ENCODE measurements at places on chromosomes 16 and 17.
A peak's percentile ranks its signal among the peaks of the same experiment; 100 is the strongest.

GRCh38 chr16:3909791-3910583 lies 29.5 kb upstream of the CREBBP start:
- DNase-seq: no peak

DNA sequence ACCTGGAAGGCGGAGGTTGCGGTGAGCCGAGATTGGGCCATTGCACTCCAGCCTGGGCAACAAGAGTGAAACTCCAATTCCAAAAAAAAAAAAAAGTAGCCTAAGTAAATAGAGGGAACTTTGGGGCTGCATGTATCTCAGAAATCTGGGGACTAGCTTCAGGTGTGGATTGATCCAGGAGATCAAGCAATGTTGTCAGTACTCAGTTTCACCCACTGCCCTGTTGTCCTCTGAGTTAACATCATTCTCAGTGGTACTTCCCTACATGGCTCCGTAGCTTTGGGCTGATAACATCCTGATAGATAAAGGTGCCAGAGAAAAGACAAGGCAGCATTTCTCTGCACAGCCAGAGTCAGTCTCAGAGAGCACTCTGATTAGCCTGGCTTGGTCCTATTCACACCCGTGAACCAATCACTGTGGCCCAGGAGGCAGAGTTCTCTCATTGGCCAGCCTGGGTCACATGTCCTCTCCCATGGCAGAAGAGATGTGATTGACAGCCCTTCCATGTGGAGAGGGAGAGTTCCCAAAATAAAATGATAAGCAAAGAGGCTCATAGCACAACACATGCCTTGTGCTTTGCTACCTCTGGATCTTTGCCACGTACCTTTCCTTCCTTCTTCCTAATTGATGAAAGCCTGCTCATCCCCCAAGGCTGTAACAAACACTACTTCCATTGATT lies 99.6 kb downstream of the ABCC1 start:
- DNase-seq: no peak

- DNase-seq: no peak
These were observed 9.1 kb upstream of the MED9 start for GRCh38 chr17:17467720-17468119.

- peak; percentile 36 for DNase-seq
These were observed 20.0 kb upstream of the WFIKKN1 start for GRCh38 chr16:610513-611381.

- DNase-seq: no peak
These were observed 16.2 kb upstream of the MRC2 start for GRCh38 chr17:62611292-62611691.

DNA sequence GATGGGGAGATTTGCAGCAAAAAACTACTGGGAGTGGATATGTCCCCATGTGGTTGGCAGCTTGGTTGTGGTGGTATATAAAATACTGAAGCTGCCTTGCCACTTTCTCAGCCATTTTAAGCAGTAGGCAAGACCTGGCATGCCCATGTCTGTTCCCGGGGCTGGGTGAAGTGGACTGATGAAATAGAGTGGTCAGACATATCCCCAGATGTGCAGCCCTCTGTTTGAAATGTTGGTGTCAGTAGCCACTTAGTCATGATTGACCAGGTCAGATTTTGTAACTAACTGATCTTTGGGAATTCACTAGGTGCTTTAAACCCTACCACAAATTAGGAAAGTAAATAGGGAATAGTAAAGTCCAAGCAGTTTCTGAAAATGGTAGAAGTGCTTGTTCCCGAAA lies 151.6 kb downstream of the PHKB start:
- DNase-seq: no peak

GRCh38 chr17:51830451-51830850 lies 328.1 kb downstream of the CA10 start:
- no peak for DNase-seq

GRCh38 chr17:46194393-46195216 lies 1.4 kb upstream of the KANSL1 start:
- DNase-seq: peak; percentile 22

GRCh38 chr17:81260641-81261040 lies 21.5 kb downstream of the NDUFAF8 start:
- DNase-seq: no peak

GRCh38 chr17:38572669-38573365 lies 32.9 kb downstream of the SRCIN1 start:
- DNase-seq: no peak

DNA sequence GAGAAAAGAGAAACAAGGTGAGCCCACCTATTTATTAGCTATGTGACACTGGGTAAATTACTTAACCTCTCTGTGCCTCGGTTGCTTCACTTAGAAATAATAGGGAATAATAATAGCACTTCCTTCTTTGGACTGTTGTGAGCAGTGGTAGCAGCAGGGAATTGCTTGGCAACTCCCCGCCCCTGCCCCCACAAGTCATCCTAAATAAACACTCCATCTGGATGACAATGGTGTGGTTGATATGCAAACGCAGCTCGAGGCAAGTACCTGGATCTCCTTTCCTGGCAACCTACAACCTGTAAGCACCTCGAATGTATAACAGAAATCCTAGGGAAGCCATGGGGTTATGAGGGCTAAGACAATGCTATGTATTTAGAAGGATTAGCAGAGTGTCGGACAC lies 9.1 kb downstream of the TEKT3 start:
- no peak for DNase-seq

- no peak for DNase-seq
These were observed 23.4 kb downstream of the DCAF7 start for GRCh38 chr17:63573634-63574033.

DNA sequence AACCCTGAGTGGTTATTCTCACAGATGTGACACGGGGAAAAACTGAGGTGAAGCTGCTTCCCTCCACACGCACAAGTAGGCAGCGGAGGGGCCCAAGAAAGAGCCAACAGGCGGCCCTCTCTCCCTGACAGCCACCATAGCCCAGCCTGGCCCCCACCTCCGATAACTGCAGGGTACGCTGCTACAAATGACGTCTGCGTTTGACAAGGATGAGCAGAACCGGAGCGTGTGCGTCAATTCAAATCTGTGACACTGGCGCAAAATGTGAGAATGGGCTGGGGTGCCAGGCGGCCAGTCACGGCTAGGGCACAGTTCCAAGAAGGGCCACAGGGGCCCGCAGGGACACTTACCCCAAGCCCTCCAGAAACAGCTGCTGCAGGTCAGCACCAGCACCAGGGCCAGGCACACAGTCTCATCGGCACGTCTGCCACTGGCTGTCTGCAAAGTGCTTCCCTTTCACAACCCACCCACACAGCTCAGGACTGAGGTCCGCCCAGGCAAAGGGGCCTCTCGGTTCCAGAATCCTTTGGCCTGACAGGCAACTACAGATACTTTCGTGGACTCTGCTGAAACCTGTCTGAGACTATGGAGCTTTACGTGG lies 14.4 kb downstream of the AXIN1 start:
- DNase-seq: no peak

GRCh38 chr17:29565643-29566472 lies 979 bp downstream of the ABHD15 start:
- DNase-seq: peak; percentile 52

- no peak for DNase-seq
These were observed 224.7 kb upstream of the ASIC2 start for GRCh38 chr17:33517746-33518145.

DNA sequence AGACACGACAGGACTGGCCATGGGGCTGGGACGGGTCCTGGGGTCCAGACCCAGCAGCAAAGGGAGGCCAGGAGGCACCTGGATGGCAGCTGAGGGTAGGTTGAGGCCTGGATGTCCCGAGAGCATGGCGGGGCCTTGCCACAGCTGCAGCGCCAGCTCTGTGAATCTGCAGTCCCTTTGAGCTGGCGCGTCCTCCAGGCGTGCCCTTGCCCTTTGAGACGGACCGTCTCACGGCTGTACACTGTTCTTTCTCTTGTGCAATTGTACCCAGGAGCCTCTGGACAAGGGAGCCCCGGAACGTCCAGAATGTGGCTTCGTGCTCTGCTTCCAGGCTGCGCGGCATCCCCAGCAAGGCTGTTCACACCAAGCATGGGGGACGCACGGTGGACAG lies 69.5 kb upstream of the CIBAR2 start:
- DNase-seq: no peak

- no peak for DNase-seq
These were observed 53.1 kb downstream of the GAN start for GRCh38 chr16:81367821-81368220.

GRCh38 chr16:11079652-11080187 lies 135.4 kb downstream of the CLEC16A start:
- no peak for DNase-seq

- no peak for DNase-seq
These were observed 11.2 kb downstream of the NLK start for GRCh38 chr17:28053725-28054124.

- DNase-seq: no peak
These were observed 658.9 kb downstream of the TOX3 start for GRCh38 chr16:51888016-51888415.

- no peak for DNase-seq
These were observed 359.0 kb upstream of the TBX2 start for GRCh38 chr17:61040666-61041065.

- no peak for DNase-seq
These were observed 36.1 kb downstream of the SLFN11 start for GRCh38 chr17:35337364-35337763.

- no peak for DNase-seq
These were observed 380.3 kb upstream of the MAF start for GRCh38 chr16:79980650-79981521.

- no peak for DNase-seq
These were observed 26.6 kb downstream of the GSE1 start for GRCh38 chr16:85639529-85640253.

- DNase-seq: no peak
These were observed 611.4 kb upstream of the CDH5 start for GRCh38 chr16:65754820-65755691.

- no peak for DNase-seq
These were observed at the start of gene CD300A for GRCh38 chr17:74466111-74466827. TSS of gene CD300A (plus strand) at chr17:74466634. CDS start at chr17:74466704, 70 bp downstream.

GRCh38 chr17:18261146-18261515 lies 669 bp downstream of the MIEF2 start:
- DNase-seq: no peak
